ENCODE measurements at places on chromosomes 7 and 10.

GRCh38 chr10:93422118-93422517 lies 60.0 kb downstream of the MYOF start:
- no peak for DNase-seq

- DNase-seq, result no peak
Observed at GRCh38 chr7:24718977-24719491, 38.2 kb downstream of the GSDME start.

GRCh38 chr7:142586611-142587010 lies 162.7 kb upstream of the PRSS1 start:
- DNase-seq, result no peak

- DNase-seq, result peak; percentile 41
Observed at GRCh38 chr7:636396-636795, 90.1 kb upstream of the DNAAF5 start.

DNA sequence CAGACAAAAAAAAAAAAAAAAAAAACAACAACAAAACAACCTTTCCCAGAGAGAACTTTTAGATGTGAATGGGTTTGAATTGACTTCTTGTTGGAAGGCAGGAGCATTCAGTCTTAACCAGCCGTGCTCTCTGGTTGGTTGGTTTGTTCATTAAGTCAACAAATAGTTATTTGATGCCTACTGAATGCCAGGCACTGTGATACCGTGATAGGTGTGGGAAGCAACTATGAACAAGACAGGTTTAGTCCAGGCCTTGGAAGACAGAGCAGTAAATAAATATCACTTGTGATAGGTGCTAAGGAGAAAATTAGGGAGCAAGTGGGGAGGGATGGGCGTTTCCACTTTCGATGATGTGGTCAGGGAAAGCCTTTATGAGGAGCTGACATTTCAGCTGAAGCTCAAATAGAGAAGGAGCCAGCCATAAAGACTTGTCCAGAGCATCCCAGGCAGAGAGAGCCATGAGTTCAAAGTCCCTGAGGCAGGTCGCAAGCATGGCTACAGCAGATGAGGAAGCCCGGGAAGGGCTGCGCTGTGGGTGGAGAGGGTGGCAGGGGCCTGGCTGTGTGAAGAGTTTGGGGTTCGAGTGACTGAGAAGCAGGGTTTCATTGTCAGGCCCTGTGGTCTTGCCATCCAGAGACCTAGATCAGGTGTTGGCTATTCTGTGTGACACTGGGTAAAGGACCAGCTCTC lies 8.0 kb downstream of the TSPAN15 start:
- DNase-seq, result no peak
